Stomach (tissue), 19 donors: ENCODE measurements at places on chromosomes 1 and 21.
A peak's percentile ranks its signal among the peaks of the same experiment; 100 is the strongest.

GRCh38 chr21:33976082-33977016 is 60.7 kb upstream of the ATP5PO start:
- H3K27ac ChIP-seq, result peak overlapping the region; percentile 61
- peaks cover 7% of the 10 kb centered on the region for H3K4me1 ChIP-seq
- H3K27me3 ChIP-seq, result no peaks in the 10 kb centered on the region
- no peak for DNase-seq
- no peak overlapping the region for H3K4me3 ChIP-seq

GRCh38 chr1:95236784-95237575 is 3.0 kb downstream of the RWDD3 start:
- no peaks in the 10 kb centered on the region for H3K27me3 ChIP-seq
- H3K27ac ChIP-seq, result no peak overlapping the region
- peaks cover 12% of the 10 kb centered on the region for H3K4me1 ChIP-seq
- H3K36me3 ChIP-seq, result peaks cover 23% of the 10 kb centered on the region
- H3K4me3 ChIP-seq, result no peak overlapping the region

GRCh38 chr1:3899754-3900149 is 320 bp downstream of the C1orf174 start:
- H3K4me3 ChIP-seq, result peak overlapping the region; percentile 97
- peaks cover 9% of the 10 kb centered on the region for H3K4me1 ChIP-seq
- H3K27ac ChIP-seq, result peak overlapping the region; percentile 94
- H3K36me3 ChIP-seq, result peaks cover 6% of the 10 kb centered on the region
- no peaks in the 10 kb centered on the region for H3K27me3 ChIP-seq
- no peak for DNase-seq

GRCh38 chr1:2258122-2258681 is 30.1 kb downstream of the SKI start:
- no peak overlapping the region for H3K4me3 ChIP-seq
- no peaks in the 10 kb centered on the region for H3K27me3 ChIP-seq
- no peak for DNase-seq
- peaks cover 46% of the 10 kb centered on the region for H3K4me1 ChIP-seq

DNA sequence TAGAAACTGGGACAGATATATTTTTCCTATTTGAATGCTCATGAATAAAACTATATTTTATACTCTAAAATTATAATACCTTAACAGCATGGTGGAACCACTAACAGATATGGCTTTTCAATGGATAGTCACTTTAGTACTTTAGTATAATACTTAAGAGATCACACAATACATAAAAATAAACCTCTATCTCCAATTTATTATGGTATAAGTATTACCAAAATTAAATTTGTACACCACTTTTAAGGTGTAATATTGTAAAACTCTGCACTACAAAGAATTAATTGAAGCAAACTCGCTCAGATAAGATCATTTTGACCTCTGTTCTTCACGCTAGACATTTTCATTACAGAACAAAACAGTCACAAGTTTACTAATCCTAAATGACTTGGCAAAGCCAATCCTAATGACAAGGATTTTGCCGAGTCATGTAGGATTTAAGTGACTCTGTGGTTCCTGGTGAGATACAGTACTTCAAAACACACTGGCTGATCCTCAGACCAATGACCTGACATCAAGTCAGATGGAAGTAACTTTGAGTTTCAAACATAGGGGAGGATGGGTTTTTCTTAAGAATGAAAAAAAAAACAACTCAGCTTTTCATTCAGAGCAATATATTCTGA is 200.6 kb downstream of the SMYD3 start:
- no peak overlapping the region for H3K27ac ChIP-seq
- no peak for DNase-seq
- H3K27me3 ChIP-seq, result no peaks in the 10 kb centered on the region
- H3K4me1 ChIP-seq, result no peaks in the 10 kb centered on the region
- H3K4me3 ChIP-seq, result no peak overlapping the region

GRCh38 chr1:32755098-32755809 is 52.7 kb upstream of the SYNC start:
- no peaks in the 10 kb centered on the region for H3K27me3 ChIP-seq
- peaks cover 91% of the 10 kb centered on the region for H3K4me1 ChIP-seq
- peak overlapping the region; percentile 82 for H3K4me3 ChIP-seq
- peak overlapping the region; percentile 91 for H3K27ac ChIP-seq
- H3K36me3 ChIP-seq, result no peaks in the 10 kb centered on the region
- DNase-seq, result no peak

GRCh38 chr21:38667291-38667870 is 138.3 kb upstream of the ETS2 start:
- no peak overlapping the region for H3K4me3 ChIP-seq
- H3K36me3 ChIP-seq, result no peaks in the 10 kb centered on the region
- H3K27ac ChIP-seq, result no peak overlapping the region
- no peak for DNase-seq

- peaks cover 42% of the 10 kb centered on the region for H3K4me1 ChIP-seq
- DNase-seq, result no peak
- peak within 1 kb of the TSS; percentile 26 for H3K4me3 ChIP-seq
- no peaks in the 10 kb centered on the region for H3K27me3 ChIP-seq
These were observed at the start of gene LCK for GRCh38 chr1:32250893-32251716. LCK (plus strand) TSS chr1:32251265; CDS start chr1:32274330, 23,065 bp downstream.

DNA sequence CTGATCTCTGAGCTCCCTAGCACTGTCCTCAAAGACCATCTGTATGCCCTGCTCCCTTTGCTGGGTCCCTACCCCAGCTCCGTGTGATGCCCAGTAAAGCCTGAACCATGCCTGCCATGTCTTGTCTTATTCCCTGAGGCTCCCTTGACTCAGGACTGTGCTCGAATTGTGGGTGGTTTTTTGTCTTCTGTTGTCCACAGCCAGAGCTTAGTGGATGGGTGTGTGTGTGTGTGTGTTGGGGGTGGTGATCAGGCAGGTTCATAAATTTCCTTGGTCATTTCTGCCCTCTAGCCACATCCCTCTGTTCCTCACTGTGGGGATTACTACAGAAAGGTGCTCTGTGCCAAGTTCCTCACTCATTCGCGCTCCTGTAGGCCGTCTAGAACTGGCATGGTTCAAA is 5.7 kb downstream of the GSTM5 start:
- H3K4me1 ChIP-seq, result peaks cover 15% of the 10 kb centered on the region
- H3K27ac ChIP-seq, result no peak overlapping the region
- DNase-seq, result no peak
- H3K4me3 ChIP-seq, result no peak overlapping the region
- H3K36me3 ChIP-seq, result no peaks in the 10 kb centered on the region

GRCh38 chr21:35005560-35006224 is 43.4 kb downstream of the RUNX1 start:
- H3K27ac ChIP-seq, result no peak overlapping the region
- H3K4me1 ChIP-seq, result no peaks in the 10 kb centered on the region
- no peak for DNase-seq
- H3K27me3 ChIP-seq, result no peaks in the 10 kb centered on the region
- no peaks in the 10 kb centered on the region for H3K36me3 ChIP-seq
- no peak overlapping the region for H3K4me3 ChIP-seq

- no peaks in the 10 kb centered on the region for H3K27me3 ChIP-seq
- DNase-seq, result no peak
- H3K4me1 ChIP-seq, result peaks cover 8% of the 10 kb centered on the region
- peaks cover 9% of the 10 kb centered on the region for H3K36me3 ChIP-seq
- H3K27ac ChIP-seq, result no peak overlapping the region
- no peak overlapping the region for H3K4me3 ChIP-seq
These were observed 9.9 kb downstream of the SNRPE start for GRCh38 chr1:203871114-203871880.

- peak overlapping the region; percentile 80 for H3K4me3 ChIP-seq
- no peaks in the 10 kb centered on the region for H3K27me3 ChIP-seq
- DNase-seq, result no peak
- peaks cover 51% of the 10 kb centered on the region for H3K4me1 ChIP-seq
- peaks cover 57% of the 10 kb centered on the region for H3K36me3 ChIP-seq
These were observed 3.5 kb downstream of the PABPC4 start for GRCh38 chr1:39573097-39573465.

- H3K27me3 ChIP-seq, result no peaks in the 10 kb centered on the region
- peaks cover 24% of the 10 kb centered on the region for H3K4me1 ChIP-seq
- DNase-seq, result no peak
- H3K27ac ChIP-seq, result no peak overlapping the region
- no peak overlapping the region for H3K4me3 ChIP-seq
These were observed 2.8 kb upstream of the AZIN2 start for GRCh38 chr1:33078030-33078591.

DNA sequence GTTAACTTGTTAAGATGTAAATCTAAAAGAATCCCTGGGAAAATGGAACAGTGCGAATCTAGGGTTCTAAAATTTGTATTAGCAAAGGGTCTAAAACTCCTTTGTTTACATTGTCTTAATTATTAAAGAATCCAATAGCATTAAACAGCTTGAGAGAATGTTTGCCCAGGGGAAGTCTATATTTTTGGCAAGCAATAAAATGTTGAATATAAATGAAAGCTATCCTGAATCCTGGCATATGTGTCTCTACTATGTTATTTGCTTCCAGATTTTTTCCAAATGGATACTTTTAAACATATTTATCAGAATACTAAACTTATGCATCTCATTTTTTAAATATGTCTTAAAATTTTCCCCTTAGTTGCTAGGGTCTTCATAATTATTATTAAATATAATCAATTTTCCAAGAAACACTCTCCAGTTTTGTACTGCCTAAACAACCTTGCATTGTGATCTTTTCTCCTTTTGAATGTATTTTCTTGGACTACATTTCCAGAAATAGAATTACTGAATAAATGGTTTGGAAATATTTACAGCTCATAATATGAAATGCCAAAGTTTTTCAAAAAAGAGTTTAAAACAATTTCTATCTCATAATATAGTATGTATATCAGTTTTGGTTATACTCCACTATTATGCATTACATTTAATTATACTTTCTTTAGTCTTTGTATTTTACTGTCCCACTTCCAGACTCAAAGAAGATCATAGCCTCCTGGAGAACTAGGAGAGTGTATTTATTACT is 304.8 kb downstream of the USP25 start:
- no peaks in the 10 kb centered on the region for H3K27me3 ChIP-seq
- no peak overlapping the region for H3K4me3 ChIP-seq
- no peak for DNase-seq
- no peaks in the 10 kb centered on the region for H3K4me1 ChIP-seq
- H3K27ac ChIP-seq, result no peak overlapping the region

DNA sequence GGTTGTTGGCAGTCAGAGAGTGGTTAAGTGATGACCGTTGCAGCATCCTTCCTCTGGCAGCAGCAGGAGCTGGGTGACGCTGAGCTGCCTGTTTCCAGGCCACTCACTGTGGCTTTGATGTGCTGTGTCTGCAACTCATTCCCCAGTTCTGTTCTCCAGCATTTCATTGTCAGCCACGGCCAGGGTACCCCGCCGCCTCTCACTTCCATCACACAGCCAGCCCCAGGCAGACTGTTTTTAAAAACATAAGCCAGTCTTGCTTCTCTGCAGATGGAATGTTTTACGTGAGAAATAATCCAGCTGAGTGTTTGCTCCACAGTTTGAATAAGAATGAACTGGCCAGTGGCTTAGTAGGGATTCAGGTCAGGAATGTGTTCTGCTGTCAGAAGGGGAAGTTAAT is 21.5 kb upstream of the ST6GALNAC3 start:
- no peaks in the 10 kb centered on the region for H3K36me3 ChIP-seq
- H3K4me3 ChIP-seq, result no peak overlapping the region
- H3K27me3 ChIP-seq, result no peaks in the 10 kb centered on the region
- H3K4me1 ChIP-seq, result peaks cover 4% of the 10 kb centered on the region
- DNase-seq, result peak; percentile 55

DNA sequence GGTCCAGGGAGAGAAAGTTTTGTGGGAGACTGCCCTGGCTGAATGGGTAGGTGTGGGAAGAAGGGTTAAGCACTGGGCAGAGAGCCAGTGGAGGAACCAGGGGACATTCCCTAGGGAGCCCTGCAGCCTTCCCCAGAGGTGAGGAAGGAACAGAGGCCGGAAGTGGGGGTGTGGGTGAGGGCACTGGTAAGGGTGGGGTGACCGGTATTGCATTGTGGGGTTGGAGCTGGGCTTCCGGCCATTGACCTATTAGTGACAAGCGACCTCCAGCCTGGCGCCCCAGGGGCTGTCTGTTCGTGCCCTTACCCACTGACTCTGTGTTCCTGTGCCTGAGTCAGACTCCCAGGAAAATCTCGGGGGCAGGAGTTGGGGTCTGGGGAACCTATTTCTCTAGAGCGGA is 3.5 kb upstream of the TSPAN1 start:
- no peak overlapping the region for H3K4me3 ChIP-seq
- peaks cover 61% of the 10 kb centered on the region for H3K4me1 ChIP-seq
- DNase-seq, result no peak
- no peaks in the 10 kb centered on the region for H3K36me3 ChIP-seq
- peak overlapping the region; percentile 6 for H3K27ac ChIP-seq
- peaks cover 19% of the 10 kb centered on the region for H3K27me3 ChIP-seq

DNA sequence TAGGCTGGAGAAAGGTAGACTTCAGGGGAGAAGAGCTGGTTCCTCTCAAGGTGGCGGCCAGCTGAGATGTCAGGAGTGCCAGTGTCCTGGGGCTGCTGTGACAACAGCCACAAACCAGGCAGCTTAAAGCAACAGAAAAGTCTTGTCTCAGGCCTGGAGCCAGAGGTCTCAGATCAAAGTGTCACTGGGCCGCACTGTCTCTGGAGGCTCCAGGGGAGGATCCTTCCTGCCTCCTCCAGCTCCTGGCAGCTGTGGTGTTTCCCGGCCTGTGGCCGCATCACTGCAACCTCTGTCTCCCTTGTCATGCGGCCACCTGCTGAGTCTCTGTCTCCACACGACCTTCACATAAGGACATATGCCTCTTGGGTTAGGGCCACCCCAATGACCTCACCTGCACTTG is 24.4 kb upstream of the TSPEAR start:
- H3K27ac ChIP-seq, result no peak overlapping the region
- no peak overlapping the region for H3K4me3 ChIP-seq
- peaks cover 19% of the 10 kb centered on the region for H3K27me3 ChIP-seq
- no peaks in the 10 kb centered on the region for H3K4me1 ChIP-seq
- DNase-seq, result no peak
- H3K36me3 ChIP-seq, result no peaks in the 10 kb centered on the region

DNA sequence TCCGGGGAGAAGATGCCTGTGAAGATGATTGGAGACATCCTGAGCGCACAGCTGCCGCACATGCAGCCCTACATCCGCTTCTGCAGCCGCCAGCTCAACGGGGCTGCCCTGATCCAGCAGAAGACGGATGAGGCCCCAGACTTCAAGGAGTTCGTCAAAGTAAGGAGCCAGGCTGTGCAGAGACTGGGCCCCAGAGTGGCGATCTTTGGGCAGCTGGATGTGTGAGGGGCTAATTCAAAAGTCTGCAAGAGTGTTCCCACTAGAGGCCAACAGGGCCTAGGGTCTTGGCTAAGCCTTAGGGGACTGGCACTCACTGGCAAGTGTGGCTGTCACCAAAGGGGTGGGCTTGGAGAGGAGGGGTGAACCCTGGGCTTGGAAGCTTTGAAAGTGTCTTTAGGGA is 50.4 kb downstream of the ATP5PO start:
- no peak for DNase-seq
- no peak overlapping the region for H3K4me3 ChIP-seq
- H3K4me1 ChIP-seq, result no peaks in the 10 kb centered on the region
- no peaks in the 10 kb centered on the region for H3K36me3 ChIP-seq
- no peak overlapping the region for H3K27ac ChIP-seq

- H3K36me3 ChIP-seq, result no peaks in the 10 kb centered on the region
- H3K4me1 ChIP-seq, result peaks cover 6% of the 10 kb centered on the region
- H3K4me3 ChIP-seq, result no peak overlapping the region
- no peak overlapping the region for H3K27ac ChIP-seq
These were observed 54.9 kb upstream of the TSPAN2 start for GRCh38 chr1:115144176-115144575.
